T-cell (primary cell): ENCODE measurements at places on chromosomes 13 and 19.
A peak's percentile ranks its signal among the peaks of the same experiment; 100 is the strongest.

GRCh38 chr13:91398413-91399188 lies at the start of gene GPC5:
GPC5 (plus strand) TSS chr13:91398621.
- peak; percentile 71 for DNase-seq

GRCh38 chr19:40417643-40417981 lies 4.4 kb upstream of the PRX start:
- DNase-seq = no peak

GRCh38 chr13:67150608-67151007 lies 79.5 kb downstream of the PCDH9 start:
- DNase-seq = no peak

DNA sequence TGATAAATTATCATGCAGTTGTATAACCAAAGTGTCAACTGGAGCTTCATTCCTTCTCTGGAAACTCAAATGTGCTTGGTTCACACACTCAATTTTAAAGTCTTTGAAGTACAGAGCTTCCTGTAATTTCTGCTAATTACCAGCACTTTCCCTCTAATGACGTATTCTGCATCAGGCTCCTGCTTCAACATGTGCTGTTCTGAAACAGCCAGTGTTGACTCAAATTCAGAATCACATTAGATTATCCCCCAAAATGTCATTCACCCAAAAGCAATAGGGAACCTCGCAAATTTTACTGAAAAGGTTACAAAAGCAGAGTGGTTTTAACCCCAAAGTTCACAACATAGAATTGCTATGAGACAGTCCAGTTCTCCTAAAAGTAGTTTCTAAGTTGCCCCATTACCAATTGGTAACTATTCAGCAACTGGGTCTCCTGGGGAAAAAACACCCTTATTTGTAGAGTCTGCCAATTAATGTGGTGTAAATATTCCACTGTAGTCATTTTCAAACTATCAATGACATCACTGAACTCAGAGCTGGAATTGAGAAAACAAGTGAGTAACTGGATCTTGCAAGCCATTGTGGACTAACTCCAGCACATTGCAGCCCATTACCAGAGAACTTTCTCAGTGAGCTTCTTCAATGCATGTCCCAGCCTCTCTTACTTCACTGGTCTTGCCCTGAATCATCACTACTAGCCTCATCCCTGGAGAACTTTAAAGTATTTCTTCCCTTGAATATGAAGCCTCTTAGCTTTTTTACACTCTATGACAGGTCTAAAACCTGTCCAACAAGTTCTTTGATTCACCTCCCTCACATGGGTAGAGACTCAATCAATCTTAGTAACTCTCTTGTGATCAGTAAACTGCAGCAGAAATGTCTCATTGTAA lies 955.4 kb downstream of the EFNB2 start:
- DNase-seq = no peak

DNA sequence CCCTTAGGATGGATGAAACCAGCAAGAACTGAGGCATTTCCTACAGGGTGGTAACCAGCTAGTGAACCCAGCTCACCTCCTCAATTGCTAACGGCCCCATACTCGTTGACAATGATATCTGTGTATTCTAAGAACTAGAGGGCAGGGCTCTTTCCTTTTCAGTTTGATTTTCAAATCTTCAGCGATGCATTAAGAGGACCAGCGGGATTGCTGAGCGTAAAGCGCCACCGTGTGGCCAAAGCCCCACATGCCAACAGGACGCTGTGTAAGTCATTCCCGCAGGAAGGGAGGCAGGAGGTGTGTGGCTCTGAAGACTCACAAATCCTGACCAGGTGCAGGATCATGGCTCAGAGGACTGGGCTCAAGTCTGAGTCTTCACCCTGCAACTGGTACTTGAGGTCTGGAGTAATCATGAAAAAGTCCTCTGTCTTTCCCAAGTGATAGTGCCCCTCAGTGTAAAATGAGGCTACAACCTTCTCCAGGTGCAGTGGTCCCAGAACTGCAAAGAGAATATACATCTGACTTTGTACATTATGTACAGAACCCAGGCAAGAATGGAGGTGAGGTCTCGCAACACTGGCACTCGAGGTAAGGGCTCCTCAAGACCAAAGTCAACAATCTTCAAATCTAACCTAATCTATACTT lies 40.9 kb downstream of the C13orf42 start:
- peak; percentile 58 for DNase-seq

DNA sequence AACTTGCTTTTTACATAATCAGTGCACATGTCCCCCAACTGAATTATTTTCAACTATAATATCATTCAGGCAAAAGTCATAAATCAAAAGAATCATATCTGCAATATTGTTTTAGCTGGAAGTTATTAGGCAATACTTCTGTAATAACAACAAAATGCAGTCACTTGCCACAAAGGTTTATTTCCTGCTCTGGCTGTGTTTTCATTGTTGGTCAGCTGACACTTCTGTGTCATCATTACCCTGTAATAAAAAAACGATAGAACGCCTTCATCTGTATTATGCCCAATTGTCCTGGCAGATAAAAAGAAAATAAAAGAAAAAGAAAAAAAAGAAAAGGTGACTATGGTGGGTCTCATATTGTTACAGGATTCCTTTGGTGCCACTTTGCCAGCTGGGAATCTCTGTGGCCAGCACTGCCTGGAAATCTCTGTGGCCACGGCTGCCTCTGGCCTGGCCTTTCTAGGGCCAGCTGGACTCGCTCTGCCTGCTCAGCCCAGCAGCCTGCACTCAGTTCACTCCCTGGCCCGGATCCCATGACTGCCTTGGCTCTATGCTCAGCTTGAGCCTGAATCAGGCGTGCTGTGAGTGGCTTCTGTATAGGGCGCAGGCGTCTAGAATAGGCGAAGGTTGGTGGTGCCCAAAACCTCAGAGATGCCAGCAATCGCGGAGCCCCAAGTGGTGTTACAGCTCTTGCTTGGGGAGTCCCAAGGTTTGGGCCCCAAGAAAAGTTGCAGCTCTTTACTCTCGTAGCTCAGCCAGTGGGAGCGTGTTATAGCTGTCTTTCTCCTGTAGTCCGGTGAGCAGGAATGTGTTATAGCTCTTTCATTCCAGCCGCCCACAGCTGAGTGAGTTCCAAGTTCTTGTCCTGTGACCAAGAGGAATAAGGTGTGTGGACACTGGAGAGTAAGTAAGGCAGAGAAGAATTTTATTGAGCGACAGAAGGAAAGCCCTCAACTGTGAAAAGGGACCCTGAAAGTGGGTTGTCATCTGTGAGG lies 1227.1 kb downstream of the SLITRK1 start:
- DNase-seq = no peak

- DNase-seq = no peak
Observed at GRCh38 chr13:31093145-31093885, 68.4 kb downstream of the HSPH1 start.

DNA sequence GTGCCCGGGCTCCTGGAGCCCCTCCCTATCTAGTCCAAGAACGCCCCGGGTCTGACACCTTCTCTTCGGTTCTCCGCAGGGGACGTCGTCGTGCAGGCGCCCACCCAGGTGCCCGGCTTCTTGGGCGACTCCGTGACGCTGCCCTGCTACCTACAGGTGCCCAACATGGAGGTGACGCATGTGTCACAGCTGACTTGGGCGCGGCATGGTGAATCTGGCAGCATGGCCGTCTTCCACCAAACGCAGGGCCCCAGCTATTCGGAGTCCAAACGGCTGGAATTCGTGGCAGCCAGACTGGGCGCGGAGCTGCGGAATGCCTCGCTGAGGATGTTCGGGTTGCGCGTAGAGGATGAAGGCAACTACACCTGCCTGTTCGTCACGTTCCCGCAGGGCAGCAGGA lies 3.4 kb downstream of the PVR start:
- DNase-seq = no peak

GRCh38 chr13:71865874-71866334 lies 1.1 kb downstream of the DACH1 start:
- no peak for DNase-seq

DNA sequence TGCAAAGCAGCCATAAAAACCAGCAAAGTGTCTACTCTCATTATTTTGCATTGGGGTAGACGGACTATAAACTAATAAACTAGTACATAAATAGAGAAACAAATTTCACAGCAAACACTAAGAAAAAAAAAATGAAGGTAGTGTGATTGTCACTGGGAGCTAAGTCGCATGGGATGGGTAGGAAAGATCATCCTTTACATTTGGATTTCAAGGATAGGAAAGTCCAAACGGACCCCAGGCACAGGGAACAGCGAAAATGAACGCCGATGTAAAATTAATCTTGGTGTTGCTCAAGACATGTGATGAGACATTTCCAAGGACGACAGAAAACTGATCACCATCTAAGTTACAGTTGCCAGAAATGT lies 690 bp upstream of the SGTA start:
- no peak for DNase-seq

DNA sequence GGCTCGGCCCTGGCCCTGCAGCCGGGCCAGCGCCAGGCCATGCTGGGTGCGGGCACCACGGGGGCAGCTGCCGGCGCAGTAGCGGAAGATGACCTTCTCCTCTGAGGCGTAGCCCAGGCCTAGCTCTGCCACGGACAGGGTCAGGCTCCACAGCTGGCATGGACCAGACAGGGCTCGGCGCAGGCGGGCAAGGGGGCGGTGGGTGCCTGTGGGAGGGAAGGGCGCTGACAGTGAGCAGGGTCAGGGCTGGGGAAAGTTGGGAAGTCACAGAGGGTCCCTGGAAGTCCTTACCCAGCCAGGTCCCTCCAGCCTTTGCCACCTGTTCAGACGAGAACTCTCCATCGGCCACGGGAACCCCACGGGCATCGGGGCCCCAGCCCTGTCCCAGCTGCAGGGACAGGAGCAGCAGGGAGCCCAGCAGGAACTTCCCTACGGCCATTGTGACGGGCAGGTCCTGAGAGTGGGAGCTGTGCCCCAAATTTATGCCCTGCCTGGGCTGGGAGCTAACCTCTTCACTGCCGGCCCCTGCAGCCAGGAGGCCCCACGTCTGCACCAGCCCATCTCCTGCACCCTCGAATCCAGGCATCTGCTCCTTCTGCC lies at the start of gene PSPN:
Gene PSPN, minus strand, starts transcription at position 523 of the 600 bp plus-strand sequence. Its CDS starts 84 bp downstream, at position 439.
- no peak for DNase-seq
